ENCODE measurements at places on chromosomes 13 and 19.

GRCh38 chr19:50649433-50650391 lies at the start of gene C19orf81:
Gene C19orf81 (plus strand): TSS chr19:50649445. CDS start chr19:50649445, 0 bp downstream.
- DNase-seq = no peak

- DNase-seq = no peak
These were observed 287.0 kb downstream of the DCT start for GRCh38 chr13:94192431-94192975.

DNA sequence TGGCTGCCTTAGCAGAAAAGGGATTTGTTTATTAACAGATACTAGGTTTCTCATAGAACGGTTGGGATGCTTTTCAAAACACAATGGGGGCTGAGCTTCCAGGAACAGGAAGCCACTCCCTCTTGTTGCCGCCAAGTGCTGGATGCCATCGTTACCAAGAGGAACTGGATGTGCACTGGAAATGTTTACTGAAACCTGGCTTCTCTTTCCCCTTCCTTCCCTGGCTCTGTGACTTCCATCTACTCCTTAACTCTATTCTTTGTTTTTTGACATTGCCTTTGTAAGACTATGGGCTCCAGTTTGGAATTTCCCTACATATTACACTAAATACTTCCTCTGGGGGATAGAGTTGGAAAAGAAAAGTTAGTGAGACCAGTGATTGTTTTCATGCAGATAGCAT lies 11.7 kb upstream of the KL start:
- no peak for DNase-seq

DNA sequence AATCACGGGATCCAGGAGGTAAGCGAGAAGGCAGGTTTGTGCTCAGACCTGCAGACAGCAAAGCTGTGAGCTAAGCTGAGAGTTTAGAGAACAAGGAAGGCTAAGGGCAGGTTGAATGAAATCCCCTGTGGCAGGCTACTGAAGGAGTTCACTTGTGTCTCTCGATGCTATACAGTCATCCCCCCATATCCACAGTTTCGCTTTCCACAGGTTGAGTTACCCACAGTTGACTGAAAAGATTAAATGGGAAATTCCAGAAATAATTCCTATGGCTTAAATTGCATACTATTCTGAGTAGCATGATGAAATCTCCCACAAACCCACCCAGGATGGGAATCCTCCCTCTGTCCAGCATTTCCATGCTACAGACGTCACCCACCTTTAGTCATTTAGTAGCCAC lies 49.6 kb downstream of the ABCC4 start:
- no peak for DNase-seq

- no peak for DNase-seq
These were observed 364.6 kb upstream of the ZNF507 start for GRCh38 chr19:31980796-31981195.

- DNase-seq = no peak
These were observed 9.5 kb upstream of the LILRB4 start for GRCh38 chr19:54653181-54653809.

GRCh38 chr19:50191216-50191615 lies 12.2 kb upstream of the MYH14 start:
- no peak for DNase-seq

DNA sequence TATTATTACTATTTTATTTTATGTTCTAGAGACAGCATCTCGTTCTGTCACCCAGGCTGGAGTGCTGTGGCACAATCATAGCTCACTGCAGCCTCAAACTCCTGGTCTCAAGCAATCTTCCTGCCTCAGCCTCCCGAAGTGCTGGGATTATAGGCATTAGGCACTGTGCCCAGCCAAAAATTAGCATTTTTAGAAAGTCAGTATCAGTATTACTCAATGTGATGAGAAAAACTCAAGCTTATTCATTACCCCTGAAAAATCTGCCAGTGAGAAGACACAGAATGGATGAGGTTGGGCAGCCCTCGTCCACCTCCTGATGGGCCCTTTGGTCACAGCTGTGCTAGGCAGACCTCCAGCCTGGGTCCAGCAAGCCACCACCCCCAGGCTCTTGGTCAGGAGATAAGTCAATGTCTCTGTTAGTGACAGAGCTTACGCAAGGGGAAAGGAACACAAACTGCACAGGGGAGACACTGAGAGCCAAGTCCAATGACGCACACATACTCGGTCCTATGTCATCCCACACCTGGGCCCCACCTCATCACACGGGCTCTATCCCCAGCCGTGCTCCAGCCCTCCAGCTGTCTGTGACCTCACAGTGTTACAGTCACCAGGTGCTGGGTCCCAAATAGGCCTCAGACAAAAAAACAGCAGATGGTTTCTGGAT lies 19.8 kb downstream of the PEPD start:
- no peak for DNase-seq

- no peak for DNase-seq
These were observed 293.8 kb downstream of the FGF9 start for GRCh38 chr13:21964686-21965085.
